Stimulated activated naive CD8-positive, alpha-beta T cell treated with anti-CD3 and anti-CD28 coated beads, Interleukin-15, Interleukin-2, amounts not matched to agents 100 U/mL and 50 U/mL, for 24 hours (primary cell): ENCODE measurements at places on chromosomes 16 and 17.

GRCh38 chr17:14505606-14506005 is 204.7 kb downstream of the HS3ST3B1 start:
- no peak for DNase-seq

DNA sequence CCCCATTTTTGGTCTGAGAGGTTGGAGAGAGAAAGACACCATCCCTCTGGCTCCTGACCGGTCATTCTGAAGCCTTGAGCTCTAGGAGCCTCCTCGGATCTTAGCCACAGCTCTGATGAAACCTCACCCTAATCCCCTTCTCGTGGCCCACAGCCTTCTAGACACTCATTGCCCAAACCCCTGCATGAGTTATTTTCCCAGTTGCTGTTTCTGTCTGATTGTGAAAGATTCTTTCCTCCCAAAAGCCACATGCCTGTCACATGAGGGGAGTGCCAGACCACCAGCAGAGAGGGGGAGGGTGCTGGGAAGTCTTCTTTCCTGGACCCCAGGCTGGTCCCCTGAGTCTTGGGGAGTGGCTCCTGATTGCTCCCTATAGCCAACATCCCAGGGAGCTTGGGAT is 17.6 kb upstream of the ABR start:
- DNase-seq, result peak; percentile 40

DNA sequence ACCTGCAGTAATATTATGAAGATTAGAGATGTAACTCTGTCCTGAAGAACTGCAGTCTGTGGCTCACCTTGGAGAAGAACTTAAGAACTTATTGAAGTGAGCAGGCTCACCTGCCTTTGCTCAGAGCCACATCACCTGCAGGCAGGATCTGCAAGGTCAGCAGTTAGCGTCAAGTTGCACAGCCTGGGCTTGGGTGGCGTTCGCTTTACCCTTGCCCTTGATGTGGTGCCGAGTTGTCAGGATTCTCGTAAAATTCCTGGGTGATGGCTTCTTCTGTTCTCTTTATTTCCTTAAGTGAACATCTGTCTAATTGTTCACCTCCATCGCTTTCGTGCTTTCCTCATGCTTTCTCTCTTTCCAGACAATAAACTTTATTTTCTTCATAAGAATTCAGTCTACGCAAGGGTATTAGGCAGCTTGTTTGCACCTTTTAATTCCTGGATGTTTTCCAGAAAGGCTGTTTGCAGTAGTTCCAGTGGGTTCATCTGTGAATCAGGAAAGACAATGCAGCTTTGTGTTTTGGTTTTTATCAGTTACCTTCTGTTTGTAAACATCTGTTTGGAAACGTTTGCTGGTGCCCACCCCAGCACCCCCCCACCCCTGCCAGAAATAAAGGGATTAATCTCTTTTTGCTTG is 254.3 kb downstream of the WWOX start:
- DNase-seq, result no peak

GRCh38 chr17:17036524-17036998 is 5.7 kb upstream of the MPRIP start:
- no peak for DNase-seq

DNA sequence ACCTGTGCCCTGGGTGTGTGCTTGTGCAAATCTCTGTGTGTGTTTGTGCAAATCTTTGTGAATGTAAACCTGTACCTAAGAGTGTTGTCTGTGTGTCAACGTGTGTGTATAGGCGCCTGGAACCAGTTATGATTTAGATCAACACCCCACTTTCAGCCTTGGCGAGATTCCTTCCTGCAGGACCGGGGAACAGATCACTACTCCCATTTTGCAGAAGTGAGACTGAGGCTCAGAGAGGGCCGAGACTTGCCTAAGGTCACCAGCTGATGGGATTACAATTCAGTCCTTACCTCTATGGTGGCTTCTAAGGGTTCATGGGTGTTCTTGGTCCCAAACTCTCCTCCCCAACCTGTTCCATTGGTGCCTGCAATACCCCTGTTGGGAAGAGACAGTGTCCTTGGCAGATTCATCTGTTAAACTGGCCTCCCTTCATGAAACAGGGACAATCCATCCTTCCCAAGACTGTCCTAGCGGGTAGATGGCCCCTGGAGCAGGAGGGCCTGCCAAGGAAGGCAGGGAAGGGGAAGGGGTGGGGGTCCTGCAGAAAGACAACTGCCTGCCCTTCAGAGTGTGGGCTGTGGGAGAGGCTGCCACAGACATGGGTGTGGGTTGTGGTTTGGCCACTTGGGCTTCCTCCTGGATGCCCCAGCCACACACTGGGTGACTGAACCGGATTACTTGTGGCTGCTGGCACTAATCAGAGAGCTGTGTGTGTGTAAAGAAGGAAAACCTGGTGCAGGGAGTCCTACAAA is 6.9 kb upstream of the MAPK7 start:
- DNase-seq, result no peak

DNA sequence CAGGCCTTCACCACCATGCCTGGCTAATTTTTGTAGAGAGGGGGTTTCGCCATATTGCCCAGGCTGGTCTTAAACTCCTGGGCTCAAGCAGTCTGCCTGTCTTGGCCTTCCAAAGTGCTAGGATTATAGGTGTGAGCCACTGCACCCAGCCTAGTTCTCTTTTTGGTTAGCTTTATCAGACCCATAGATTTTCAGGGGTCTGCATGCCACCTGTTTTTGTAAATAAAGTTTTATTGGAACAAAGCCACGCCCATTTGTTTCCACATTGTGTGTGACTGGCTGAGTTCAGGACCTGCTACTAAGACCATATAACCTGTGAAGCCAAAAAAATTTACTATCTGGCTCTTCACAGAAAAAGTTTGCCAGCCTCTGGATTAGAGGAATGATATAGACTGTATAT is 7.6 kb downstream of the PSMD11 start:
- DNase-seq, result no peak

GRCh38 chr17:32483451-32484019 is 3.3 kb upstream of the CDK5R1 start:
- DNase-seq, result no peak
